ENCODE measurements at places on chromosomes 11 and 22. TPM values are rescaled to one million over a fixed set of nuclear protein-coding genes. Genes with fewer than 3 reads are reported as not detected.

GRCh38 chr11:130689222-130689908, 226.9 kb downstream of the SNX19 start:
- no peak for DNase-seq

GRCh38 chr11:61569701-61570100, 11.2 kb downstream of the SYT7 start:
- DNase-seq, result no peak

- no peak for DNase-seq
Observed at GRCh38 chr11:125874556-125875124, 12.8 kb upstream of the HYLS1 start.

DNA sequence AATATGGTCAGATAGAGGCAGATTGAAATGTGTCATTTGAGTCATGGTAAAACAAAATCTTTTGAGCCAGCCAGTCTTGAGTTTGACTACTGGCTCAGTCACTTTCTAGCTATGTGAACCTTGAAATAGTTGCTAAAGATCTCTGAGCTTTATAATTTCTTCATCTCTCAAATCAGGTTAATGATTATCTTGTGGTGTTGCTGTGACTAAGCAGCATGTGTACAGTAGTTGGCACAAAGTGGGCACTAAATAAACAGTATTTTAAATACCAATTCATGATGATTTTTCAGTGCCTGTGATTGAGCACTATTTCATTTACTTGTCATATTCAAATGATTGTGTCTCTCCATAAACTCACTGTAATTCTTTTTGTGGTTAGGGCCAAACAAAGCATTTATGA, 70.8 kb downstream of the RAB38 start:
- DNase-seq, result no peak

DNA sequence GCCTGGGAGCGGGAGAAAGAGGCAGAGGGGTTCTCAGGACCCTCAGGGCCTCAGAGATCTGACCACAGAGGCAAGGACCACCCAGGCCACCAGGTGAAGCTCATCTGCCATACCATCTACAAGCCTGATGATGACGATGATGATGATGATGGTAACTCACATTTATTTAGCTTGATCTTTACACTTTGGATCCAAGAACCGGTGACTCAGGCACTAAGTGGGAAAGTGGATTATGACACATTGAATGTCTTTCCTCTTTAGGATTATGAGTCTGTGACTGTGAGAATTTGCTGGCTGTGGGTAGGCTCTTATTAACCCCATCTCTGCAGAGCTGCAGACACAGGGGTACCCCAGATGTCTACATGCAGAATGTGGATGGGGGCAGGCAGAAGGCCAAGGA, 110.3 kb downstream of the DSCAML1 start:
- DNase-seq, result no peak

- peak; percentile 25 for DNase-seq
Observed at GRCh38 chr11:120122924-120123683, 14.8 kb downstream of the TRIM29 start.

- no peak for DNase-seq
Observed at GRCh38 chr11:66542362-66542761, 3.5 kb downstream of the ZDHHC24 start.

GRCh38 chr11:3338569-3339339, 40.2 kb downstream of the ZNF195 start:
- no peak for DNase-seq

- DNase-seq, result no peak
Observed at GRCh38 chr11:133719532-133720235, 125.6 kb downstream of the SPATA19 start.

Gene APOBEC3A
- 0.78 TPM for total RNA-seq

Gene SLC22A12
- total RNA-seq, result not detected

Gene PGR
- total RNA-seq, result 6.6 TPM

Gene OR10D3
- not detected for total RNA-seq
